Stimulated activated CD8-positive, alpha-beta memory T cell treated with anti-CD3 and anti-CD28 coated beads, Interleukin-4, amount 100 ng/mL, for 4 hours (primary cell): ENCODE measurements at places on chromosomes 16 and 17.

GRCh38 chr16:19935694-19936093 lies 51.0 kb upstream of the GPRC5B start:
- DNase-seq = no peak

DNA sequence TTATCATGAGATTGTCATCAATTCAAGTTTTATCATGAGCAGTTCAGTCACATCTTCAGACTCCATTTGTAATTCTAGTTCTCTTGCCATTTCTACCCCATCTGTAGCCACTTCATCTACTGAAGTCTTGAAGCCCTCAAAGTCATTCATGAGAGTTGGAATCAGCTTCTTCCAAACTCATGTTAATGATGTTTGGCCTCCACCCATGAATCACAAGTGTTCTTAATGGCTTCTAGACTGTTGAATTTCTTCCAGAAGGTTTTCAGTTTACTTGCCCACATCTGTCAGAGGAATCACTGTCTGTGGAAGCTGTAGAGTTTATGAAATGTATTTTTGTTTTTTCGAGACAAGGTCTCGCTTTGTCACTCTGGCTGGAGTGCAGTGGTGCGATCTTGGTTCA lies 16.0 kb downstream of the NSRP1 start:
- DNase-seq = no peak

- no peak for DNase-seq
These were observed 42.1 kb downstream of the NOG start for GRCh38 chr17:56635641-56636040.

DNA sequence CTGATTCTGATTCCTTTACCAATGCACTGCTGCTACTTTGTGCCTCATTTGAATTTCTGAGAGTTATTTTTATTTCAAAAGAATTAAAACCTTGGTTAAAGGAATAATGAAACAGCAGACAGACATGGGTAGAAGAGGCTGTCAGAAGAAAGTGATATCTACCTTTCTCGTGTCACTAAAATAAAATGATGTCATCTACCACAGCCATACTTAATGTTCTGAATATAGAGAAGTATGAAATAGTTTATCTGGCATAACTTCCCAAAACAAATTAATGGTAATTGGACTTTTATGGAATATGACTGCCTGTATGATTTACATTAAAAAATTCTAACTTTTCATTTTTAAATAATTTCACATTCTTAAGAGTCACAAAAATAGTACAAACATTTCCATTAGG lies 52.5 kb downstream of the EFCAB13 start:
- DNase-seq = no peak

GRCh38 chr16:14496786-14497185 lies 133.3 kb downstream of the PARN start:
- DNase-seq = no peak

DNA sequence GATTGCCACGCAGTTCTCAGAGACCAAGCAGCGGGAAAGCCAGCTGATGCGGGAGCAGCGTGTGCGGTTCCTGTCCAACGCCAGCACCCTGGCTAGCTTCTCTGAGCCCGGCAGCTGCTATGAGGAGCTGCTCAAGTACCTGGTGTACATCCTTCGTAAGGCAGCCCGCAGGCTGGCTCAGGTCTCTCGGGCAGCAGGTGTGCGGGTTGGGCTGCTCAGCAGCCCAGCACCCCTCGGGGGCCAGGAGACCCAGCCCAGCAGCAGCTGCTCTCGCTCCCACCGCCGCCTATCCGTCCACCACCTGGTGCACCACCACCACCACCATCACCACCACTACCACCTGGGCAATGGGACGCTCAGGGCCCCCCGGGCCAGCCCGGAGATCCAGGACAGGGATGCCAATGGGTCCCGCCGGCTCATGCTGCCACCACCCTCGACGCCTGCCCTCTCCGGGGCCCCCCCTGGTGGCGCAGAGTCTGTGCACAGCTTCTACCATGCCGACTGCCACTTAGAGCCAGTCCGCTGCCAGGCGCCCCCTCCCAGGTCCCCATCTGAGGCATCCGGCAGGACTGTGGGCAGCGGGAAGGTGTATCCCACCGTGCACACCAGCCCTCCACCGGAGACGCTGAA lies 15.2 kb downstream of the CACNA1G start:
- DNase-seq = no peak

DNA sequence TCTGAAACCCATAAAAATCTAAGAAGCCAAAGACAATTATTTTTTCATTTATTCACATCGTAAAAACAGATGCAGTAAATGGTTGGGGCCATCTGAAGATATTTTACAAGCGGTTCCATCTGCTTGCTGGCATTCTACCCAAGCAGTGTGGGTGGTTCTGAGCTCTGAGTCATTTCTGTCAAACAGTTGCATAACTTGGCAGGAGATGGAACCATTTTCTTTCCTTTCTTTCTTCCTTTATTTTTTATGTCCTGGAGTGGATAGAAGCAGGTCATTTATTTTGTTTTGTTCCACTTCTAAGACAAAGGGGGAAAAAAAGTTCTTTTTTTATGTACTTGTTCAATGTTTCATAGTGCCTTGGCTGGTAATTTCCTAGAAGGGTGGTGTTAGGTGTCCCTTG lies 1151.9 kb upstream of the GOT2 start:
- no peak for DNase-seq

GRCh38 chr16:27108051-27108770 lies 41.5 kb downstream of the C16orf82 start:
- no peak for DNase-seq

DNA sequence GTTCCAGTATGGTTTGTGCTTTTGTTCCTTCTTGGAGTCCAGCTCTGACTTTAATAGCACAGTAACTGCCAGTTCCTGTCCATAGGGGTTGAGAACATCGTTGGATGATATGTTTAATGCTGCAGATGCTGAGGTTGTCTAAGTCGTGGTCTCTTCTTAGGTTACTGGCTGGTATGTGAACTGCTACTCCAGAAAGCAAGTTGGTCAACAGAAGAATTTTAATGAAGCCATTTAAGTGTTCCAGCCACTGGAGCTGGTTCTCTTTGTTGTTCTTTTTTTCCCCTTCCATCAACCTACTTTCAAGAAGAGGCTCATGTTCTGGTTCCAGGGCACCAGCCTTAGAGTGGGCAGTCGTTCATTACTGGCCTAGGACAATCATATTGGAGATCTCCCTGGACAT lies 140.3 kb upstream of the TBX2 start:
- no peak for DNase-seq

GRCh38 chr17:73133911-73134649 lies 30.7 kb upstream of the SSTR2 start:
- no peak for DNase-seq

DNA sequence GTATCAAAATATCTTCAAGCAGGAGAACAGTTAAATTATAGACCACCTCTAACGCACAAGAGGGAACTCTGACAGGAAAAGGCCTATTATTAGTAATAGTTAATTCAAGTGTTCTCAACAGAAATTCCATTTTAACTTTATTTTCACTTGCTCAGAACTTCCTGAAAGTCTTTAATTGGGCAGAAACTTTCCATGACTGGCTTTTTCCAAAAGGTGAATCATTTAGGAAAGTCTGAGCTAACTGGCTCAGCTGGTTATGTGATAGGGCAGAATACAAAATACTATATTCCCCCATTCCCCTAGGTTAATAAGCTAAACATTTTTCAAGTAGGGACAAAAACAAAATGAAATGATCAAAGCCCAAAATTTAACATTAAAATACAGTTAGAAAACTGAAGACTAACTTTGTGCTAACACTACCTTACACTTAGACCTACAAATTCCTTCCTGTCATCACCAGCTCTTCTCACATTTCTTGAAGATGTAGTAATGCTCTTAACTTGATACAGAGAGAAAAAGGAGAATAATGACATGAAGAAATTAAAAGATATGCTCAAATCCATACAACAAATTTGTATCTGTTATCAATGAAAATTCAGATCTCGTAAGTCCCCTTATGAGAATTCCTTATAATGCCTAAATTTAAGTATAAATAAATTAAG lies 31.0 kb downstream of the CFDP1 start:
- DNase-seq = no peak

- DNase-seq = no peak
These were observed 6.3 kb downstream of the OSBPL7 start for GRCh38 chr17:47815106-47815918.

- no peak for DNase-seq
These were observed 44.5 kb upstream of the ABR start for GRCh38 chr17:1224330-1224729.

DNA sequence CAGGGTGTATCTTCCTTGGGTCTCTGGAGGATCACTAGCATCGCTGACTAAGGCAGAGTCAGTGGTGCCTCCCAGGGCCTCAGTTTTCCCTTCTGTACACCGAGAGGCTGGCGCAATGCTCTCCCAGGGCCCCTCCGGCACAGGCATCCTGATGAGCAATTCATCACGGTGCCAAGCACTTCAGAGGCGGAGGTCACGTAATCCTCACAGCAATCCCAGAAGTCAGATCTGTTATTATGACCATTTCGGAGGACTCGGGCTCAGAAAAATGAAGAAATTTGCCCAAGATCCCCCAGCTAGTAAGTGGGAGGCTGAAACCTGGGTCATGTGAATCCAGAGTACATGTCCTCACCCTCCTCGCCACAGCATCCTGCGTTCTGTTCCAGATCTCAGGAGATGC lies 46.5 kb downstream of the AIPL1 start:
- DNase-seq = no peak

DNA sequence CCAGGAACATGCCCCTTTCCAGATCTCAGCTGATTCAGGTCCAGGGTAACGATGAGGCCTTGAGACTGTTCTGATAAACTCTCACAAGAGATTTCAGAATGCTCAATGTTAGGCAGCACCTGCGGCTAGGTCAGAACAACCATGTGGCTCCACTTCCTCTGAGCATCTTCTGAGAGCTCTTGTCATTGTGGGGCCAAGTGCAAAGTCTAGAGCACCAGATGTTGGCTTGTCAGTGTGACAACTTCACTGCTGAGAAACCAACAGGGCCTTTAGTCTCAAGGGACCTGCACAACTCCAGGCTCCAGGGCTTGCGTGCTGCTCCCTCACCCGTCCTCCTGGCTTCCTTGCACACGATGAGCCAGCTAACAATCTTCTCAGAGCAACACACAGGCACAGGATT lies 29.0 kb downstream of the FCSK start:
- DNase-seq = no peak

DNA sequence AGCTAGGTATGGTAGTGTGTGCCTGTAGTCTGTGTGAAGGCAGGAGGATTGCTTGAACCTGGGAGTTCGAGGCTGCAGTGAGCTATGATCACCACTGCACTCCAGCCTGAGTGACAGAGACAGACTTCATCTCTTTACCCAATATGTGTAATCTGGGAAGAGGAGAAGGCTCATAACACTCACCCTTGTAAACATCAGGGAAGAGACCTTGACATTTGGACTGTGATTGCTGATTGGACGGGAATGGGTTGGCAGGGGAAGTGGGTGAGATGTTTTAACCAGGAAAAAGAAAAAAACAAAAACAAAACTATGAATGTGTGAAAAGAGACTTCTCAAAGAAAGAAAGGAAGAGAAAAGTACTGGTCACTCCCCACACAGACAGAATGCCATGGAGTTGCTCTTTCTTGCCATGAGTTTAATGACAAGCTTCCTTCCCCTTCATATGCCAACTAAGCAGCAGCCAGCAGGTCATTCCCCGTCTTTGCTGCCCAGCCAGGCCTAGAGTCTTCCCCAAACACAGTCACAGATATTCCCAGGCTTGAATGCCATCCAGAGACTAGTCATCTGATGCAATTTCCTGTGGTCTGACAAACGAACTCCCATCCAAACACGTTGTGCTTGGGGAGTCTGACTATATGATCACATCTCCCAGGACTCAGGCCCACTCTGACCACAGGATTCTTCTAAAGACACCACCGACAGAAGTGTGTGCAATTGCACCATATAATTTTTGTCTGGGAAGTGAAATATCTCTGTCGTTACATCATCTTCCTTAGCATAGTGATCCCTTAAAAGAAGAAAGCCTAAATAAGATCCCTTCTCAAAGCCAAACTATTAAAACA lies 3.6 kb upstream of the XAF1 start:
- DNase-seq = no peak

DNA sequence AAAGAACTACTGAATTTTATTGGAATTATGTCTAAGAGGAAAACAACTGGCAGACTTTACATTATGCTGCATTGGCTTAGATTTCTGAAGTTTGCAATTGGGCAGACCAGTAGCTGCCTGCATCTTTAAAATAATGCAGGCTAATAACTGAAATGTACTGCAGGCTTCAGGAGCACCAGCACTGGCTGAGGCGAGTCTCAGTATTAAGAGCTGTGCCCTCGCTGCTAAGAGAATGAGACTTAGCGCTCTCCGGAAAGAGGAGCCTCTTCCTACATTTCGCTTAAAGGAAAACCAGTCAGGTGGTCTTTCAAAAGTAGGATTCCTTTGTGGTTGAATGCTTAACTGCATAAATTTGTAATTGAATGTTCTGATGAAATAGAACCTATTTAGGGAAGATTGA lies 885 bp downstream of the CNTNAP4 start:
- no peak for DNase-seq

DNA sequence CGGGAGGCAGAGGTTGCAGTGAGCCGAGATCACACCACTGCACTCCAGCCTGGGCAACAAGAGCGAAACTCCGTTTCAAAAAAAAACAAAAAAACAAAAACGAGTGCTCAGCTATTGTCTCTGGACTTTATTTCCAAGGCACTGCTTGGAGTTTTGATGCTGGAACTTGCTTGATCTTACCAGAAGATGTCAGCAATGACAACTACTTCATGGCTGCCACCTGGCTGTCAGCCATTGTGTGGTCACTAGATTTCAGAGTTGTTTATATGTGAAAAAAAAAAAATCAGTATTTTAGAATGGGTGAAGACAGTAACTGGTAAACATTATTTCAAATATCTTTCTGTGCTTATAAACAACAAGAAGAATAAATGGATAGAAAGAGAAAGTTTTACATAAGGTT lies 26.3 kb upstream of the OR4D1 start:
- DNase-seq = no peak

GRCh38 chr17:71302721-71303549 lies 817.9 kb upstream of the SOX9 start:
- DNase-seq = no peak

- DNase-seq = no peak
These were observed 28.5 kb downstream of the FTO start for GRCh38 chr16:53732296-53732929.

DNA sequence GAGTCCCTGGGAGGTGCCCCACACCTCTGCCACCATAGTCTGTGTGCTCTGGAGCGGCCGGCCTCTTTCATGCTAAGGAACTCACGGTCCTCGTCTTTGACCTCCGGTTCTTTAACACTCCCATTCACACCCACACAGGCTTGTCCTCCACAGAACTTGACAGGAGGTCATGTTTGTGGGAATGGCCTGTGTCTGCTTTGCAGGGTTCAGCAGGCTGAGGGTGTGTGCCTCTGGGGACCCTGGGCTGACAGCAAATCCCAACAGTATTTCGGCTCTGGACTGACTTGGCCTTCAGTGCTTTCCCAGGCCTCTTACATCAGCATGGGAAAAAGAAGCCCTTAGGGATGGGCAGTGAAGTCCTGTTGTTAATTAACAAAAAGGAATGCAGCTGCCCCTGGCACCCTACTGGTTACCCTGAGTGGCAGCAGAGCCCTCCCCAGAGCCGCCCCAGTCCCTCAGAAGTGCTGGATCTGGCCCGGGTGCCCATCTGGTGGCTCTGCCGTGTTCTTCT lies 35.4 kb upstream of the ADORA2B start:
- DNase-seq = no peak
